ENCODE measurements at places on chromosomes 6 and 20.
A peak's percentile ranks its signal among the peaks of the same experiment; 100 is the strongest.

GRCh38 chr20:1626528-1627199, 6.9 kb upstream of the SIRPB1 start:
- no peak for DNase-seq

GRCh38 chr6:8809662-8810061, 374.3 kb upstream of the SLC35B3 start:
- DNase-seq = no peak

DNA sequence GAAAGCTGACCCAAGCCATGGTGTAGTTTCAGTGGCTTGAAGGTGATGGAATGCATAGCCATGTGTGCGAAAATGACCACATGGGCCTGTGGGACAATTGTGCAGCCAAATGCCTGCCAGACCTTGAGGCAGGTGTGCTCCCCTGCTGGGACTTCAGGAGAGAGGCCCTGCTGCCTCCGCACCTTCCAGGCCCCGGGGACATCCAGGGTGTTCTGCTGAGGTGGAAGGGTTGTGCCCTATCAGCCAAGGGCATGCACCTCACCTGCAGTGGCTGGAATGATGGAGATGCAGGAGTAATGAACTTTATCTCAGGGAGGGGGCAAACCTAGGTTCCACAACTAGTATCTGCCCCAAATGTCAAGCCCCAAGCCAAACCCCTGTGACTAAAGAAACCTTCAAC, 44.0 kb downstream of the PRND start:
- no peak for DNase-seq

GRCh38 chr6:161073930-161074329, 82.4 kb downstream of the MAP3K4 start:
- no peak for DNase-seq

GRCh38 chr6:25833136-25833535, 1.3 kb upstream of the SLC17A1 start:
- no peak for DNase-seq

DNA sequence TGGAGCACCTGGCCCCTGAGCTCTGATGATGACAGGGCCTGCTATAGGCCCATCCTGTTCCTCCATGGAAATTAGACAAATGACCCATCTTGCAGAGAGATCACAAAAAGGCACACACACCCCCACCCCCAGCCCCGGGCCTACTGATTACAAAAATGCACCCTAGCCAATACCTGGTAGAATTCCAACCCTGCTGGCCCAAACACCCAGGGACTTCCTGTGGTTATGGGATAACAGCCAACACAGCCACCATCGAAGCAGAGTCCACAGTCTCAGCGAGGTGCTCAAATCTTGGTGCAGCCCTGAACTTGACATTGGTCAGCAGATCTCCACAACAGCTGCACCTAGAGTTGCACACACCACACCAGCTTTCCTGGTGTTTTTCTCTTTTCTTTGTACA, 17.0 kb downstream of the NCR2 start:
- no peak for DNase-seq

DNA sequence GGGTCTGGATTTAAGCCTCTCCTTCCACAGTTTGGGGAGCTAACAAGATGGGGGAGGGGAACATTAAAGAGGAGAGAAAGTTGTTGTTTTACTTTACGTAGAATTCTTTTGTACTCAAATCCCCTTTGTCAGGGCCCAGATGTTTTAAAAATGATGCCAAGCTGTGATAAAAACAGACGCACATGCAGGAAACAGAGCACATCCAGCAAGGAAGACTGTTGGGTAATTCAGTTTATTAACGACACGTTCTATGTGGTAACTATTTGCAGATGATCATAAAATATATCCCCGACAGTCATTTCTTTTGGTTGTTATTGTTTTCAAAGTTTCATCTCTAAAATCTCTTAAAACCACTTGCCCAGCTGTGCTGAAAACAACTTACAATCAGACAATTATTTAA, 307.0 kb upstream of the PRDM1 start:
- DNase-seq = no peak

DNA sequence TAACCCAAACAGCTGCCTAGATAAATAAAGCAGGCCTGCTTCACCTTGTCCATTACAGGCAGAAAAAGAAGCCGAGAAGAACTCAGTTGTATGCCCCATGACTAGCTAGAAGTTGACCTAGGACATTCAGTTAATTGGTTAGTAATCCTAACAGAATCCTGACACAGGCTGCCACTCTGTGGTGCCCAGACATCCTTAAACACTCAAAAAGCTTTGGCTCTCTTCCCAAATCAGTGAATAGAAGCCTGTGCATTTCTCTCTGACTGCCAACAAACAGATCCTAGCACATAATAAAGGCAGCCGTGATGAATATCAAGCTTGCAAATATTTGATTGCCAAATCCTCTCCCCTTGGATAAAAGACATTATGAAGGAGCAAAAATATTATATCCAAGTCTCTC, 519.1 kb upstream of the EYS start:
- DNase-seq = peak; percentile 63

GRCh38 chr6:93676581-93676980, 257.2 kb upstream of the EPHA7 start:
- no peak for DNase-seq

- DNase-seq = no peak
Measured at GRCh38 chr6:24825130-24825630, 26.5 kb upstream of the ARMH2 start.

DNA sequence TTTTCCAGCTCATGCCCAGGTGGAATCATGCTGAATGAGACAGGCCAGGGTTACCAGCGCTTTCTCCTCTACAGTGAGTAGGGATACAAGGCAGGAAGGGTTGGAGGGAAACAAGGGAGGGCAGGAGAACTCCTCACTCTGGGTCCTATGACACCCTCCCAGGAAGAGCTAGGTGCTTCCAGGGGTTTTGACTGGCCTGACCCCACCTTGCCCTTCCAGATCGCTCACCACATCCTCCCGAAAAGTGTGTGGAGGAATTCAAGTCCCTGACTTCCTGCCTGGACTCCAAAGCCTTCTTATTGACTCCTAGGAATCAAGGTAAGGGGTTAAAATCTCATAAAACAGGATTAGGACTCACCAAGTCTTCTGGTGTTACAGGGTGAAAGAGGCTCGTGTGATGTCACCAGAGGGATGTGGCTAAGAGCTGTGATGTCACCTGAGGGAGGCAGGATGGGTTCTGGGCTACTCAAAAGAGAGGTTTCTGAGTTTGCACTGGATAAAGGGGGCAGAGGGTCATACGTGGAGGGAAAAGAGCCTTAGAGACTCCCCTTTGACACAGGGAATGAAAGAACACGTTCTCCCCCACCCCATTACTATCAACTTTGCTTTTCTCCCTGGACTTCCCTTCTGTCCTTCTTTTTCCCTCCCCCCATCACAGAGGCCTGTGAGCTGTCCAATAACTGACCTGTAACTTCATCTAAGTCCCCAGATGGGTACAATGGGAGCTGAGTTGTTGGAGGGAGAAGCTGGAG, 1.9 kb downstream of the APOM start:
- DNase-seq = no peak

- DNase-seq = peak; percentile 96
Measured at GRCh38 chr6:126721581-126722160, 381.8 kb downstream of the CENPW start.

GRCh38 chr6:157715728-157716164, 107.3 kb upstream of the SNX9 start:
- peak; percentile 100 for DNase-seq

- DNase-seq = no peak
Measured at GRCh38 chr6:6821639-6822261, 233.2 kb downstream of the LY86 start.

- DNase-seq = peak; percentile 99
Measured at GRCh38 chr6:16723826-16724225, 37.4 kb downstream of the ATXN1 start.

GRCh38 chr6:28809947-28810658, 113.7 kb downstream of the TRIM27 start:
- no peak for DNase-seq

DNA sequence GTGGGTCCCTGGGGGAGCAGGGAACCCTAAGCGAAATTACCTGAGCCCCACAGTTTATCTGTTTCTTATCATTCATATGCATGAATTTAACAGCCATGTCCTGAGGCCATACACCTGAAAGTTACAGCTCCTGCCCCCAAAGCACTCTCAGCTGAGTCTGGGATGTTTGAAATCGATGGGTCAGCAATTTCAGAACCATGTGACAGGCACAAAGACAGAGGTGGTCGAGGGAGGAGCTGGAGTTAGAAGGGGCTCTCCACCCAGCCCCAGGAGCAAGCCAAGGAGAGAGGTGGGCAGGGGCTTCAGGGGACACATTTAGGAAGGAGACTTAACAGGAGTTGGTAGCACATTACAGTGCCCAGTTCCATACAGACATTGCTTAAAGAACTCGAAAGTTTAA, 14.9 kb downstream of the TTBK1 start:
- DNase-seq = no peak
